NCI-H510A treated with DMSO at 0.1 percent for 48 hours (cell line): ENCODE measurements at places on chromosomes 1 and 21.
A peak's percentile ranks its signal among the peaks of the same experiment; 100 is the strongest.

- no peak for DNase-seq
Measured at GRCh38 chr1:175794586-175794985, 51.2 kb upstream of the TNR start.

- DNase-seq: no peak
Measured at GRCh38 chr1:244106837-244107493, 55.9 kb downstream of the ZBTB18 start.

DNA sequence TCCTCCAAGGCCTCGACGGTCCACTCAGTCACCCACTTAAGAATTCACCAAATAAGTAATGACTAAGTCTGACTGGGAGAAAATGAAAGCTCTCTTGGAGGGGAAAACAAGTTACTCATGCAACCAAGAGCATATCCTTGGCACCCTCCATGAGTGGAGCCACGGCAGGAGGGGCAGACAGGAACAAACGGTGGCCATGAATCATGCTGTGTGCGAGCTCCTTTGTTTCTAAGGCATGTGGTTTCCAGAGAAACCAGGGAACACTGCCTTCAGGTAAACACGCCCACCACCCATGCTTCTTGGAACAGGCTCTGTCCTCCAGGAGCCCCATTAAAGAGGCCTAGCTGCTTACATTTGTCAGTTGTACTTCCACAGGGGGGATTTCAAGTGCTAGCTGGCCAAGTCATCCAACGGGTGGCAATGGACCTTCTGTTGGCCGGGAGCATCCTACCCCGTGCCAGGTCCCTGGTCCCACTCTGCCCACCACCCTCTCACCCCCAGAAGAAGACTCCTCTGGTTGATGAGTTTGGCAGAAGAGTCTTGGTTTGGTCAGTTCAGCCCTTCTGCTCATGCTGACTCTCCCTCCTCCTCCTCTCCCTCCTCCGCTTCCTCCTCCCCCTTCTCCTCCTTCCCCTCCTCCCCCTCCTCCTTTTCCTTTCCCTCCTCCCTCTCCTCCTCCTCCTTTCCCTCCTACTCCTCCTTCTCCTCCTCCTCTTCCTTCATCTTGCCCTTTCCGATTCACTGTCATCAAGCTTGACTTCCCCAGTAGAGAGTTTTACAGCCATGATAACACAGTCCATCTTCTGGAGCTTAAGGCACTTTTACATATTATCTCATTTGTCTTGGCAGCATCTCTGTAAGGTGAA is 107.6 kb downstream of the CCDC185 start:
- no peak for DNase-seq

- no peak for DNase-seq
Measured at GRCh38 chr1:198007687-198008607, 90.8 kb downstream of the LHX9 start.

DNA sequence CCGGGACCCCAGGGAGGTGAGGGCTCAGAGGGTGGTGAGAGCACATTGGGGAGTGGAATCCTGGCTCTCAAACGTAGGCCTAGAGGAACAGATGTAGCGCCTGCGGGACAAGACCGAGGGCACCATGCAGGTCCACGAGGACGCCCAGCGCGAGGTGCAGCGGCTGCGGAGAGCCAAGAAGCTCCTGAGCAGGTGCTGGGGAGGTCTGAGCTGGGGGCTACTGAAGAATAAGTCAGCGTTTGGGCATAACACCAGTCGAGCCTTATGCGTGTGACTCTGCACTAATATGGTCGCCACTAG is 2.6 kb upstream of the NBPF3 start:
- DNase-seq: no peak

GRCh38 chr1:11617314-11617713 is 36.9 kb downstream of the FBXO2 start:
- DNase-seq: peak; percentile 32

DNA sequence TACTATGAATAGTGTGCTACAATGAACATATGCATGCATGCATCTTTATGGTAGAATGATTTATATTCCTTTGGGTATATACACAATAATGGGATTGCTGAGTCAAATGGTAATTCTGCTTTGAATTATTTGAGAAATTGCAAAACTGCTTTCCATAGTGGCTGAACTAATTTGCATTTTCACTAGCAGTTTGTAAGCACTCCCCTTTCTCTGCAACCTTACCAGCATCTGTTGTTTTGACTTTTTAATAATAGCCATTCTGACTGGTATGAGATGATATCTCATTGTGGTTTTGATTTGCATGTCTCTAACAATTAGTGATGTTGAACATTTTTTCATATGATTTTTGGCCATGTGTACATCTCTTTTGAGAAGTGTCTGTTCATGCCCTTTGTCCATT is 24.0 kb upstream of the DIRAS3 start:
- no peak for DNase-seq

- no peak for DNase-seq
Measured at GRCh38 chr1:202355944-202356553, 7.5 kb downstream of the PPP1R12B start.

DNA sequence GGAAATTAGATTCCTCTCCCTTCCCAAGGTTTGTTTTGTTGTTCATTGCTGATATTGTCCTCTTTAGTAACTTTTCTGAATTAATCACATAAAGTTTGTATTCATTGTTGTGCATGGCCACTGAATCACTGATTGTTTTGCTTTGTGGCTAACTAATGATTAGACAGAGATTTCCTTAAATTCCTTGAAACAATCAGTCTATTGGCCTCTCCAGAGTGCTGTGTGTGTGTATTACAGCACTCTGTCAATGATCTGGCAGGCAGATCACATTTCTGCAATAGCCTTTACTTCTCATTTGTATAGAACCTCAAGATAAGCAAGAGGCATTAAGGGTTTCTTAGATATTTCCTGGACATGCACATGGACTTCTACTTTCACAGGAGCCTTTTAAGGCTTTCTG is 78.6 kb downstream of the DUSP10 start:
- no peak for DNase-seq

DNA sequence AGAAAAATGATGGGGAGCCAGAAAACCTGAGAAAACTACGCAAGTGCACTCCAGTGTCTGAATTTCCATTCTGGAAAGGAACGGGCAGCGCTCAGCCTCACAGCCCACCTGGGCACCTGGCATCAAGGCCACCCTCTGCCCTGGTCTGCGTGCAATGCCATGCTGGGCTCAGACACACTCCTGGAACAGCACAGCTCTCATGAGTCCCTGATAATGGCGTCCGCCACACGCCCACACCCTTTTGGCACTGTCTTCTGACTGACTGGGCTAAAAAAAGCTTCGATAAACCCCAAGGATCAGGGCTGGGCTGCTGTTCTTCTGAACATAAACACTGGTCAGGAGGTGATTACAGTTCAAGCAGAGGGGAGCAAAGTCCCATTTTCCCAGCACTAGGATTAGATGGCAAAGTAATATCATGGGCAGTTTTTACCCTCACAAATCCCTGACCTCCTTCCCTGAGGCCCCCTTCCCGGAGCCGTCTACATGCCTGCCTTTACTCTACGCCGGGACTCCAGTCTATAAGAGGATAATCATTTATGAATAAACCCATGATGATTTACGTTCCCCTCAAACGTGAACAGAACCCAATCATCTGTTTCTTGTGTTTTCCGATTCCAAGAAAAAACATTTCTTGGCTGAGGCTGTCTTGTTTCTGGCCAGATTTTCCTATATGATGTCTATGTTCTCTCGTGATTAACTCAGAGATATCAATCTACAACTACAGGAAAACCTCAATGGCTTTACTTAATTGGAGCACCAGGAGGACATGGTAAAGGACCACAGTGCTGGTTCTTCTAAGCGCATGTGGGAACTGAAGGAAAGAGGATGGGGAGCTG is 22.6 kb downstream of the RCAN1 start:
- no peak for DNase-seq

GRCh38 chr1:226082587-226082917 is 20.0 kb downstream of the H3-3A start:
- no peak for DNase-seq

GRCh38 chr1:71043065-71043464 is 4.6 kb downstream of the PTGER3 start:
- no peak for DNase-seq

GRCh38 chr1:204123376-204123775 is 28.5 kb downstream of the ETNK2 start:
- no peak for DNase-seq

GRCh38 chr1:211715971-211716370 is 40.5 kb upstream of the NEK2 start:
- DNase-seq: no peak

DNA sequence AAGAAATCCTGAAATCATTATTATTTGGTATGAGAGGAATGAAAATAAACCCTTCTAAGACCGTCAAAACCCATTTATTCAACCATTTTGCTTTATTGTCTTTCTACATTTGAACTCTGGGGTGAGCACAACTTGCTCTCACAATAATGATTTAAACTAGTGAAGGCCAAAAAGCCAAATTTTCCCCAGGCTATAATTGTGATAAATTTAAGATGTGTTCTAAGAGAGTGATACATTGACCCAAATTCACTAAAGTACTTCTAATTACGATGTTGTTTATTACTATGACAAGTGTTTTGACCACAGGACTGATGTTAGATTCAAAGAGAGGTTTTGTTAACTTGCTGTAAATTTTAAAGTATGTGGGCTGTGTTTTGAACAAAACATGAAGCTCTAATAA is 670.9 kb upstream of the NR5A2 start:
- no peak for DNase-seq

DNA sequence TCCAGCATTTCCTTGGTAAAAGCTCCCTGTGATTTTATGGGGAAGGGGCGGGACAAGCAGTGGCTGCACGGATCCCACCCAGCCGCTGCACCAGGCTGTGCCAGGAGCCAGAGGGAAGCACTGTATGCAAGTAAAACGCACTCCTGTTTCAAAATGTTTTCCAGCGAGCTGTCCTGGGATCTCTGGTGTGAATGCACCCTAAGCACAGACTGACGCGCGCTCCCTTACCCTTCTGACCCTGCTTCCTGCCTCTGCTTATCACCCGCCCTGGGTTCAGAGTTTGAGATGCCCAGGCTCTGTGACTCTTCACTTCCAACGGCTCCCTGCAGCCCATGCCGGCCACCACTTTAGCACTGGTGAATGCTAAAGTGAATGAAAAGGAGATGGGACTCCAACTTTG is 131.2 kb downstream of the RHOU start:
- no peak for DNase-seq

DNA sequence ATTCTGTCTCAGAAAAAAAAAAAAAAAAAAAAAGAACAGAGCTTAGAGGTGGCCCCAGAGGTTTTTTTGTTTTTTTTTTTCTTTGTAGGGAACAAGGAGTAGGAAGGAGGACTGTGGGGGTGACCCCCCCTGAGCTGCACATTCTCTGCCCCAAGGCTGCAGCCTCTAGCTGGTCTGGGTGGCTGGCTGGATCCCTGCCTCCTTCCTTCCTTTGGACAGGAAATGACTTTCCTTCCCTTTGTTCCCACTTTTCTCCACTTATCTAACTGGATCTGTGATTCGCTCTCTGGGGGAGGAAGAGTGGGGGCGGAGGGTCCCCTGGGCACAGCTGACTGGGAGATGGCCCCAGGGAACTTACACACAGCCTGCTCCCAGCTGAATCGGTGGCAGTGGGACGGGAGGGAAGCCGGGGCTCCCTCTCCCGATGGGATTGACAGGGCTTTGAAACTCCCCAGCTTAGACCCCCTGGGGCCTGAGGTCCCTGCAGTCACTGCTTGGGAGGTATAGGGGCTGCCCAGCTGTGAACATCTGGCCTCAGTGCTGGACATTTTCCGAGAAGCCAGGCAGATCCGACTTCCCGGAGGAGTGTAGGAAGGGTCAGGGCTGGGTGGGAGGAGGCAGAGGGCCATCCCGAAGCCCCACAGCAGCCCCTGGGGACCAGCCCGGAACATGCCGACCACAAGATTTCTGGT is 2.1 kb downstream of the FBLIM1 start:
- no peak for DNase-seq

- no peak for DNase-seq
Measured at GRCh38 chr1:31019401-31019800, 46.1 kb downstream of the PUM1 start.

DNA sequence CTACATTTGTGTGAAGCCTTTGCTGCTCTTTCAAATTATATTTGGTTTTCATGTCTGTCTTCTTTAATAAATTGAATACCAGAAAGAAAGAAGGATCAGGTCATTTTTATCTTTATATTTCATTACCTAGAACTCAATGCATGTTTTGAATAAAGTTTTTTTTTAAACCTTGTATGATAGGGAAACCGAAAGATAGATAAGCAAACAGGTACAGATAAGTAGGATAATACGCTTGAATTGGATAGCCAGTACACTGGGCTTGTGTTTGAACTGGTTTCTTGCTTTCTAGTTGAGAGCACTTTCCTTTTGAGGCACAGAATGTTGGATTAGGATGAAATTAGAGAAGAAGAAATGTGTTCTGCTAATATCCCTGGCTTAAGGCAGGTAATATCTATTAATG is 46.9 kb downstream of the PKN2 start:
- DNase-seq: no peak

DNA sequence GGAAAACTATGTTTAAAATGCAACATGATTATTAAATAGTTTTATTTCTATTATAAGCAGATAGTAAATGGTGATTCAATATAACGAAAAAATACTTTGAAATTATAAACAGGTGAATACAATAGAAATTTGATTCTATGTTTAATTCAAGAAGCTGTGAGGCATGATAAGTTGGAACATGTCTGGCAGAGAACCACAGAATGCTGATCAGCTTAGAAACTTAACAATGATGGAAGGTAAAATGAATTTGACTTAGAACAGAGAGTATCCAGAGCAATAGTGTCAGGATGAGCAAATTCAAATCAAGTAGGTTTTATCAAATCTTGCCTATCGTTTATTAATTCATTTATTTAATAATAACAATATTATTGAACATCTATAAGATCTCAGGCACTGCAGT is 83.4 kb upstream of the ADGRL4 start:
- no peak for DNase-seq

- DNase-seq: no peak
Measured at GRCh38 chr21:30153697-30154340, 12.8 kb downstream of the CLDN17 start.

DNA sequence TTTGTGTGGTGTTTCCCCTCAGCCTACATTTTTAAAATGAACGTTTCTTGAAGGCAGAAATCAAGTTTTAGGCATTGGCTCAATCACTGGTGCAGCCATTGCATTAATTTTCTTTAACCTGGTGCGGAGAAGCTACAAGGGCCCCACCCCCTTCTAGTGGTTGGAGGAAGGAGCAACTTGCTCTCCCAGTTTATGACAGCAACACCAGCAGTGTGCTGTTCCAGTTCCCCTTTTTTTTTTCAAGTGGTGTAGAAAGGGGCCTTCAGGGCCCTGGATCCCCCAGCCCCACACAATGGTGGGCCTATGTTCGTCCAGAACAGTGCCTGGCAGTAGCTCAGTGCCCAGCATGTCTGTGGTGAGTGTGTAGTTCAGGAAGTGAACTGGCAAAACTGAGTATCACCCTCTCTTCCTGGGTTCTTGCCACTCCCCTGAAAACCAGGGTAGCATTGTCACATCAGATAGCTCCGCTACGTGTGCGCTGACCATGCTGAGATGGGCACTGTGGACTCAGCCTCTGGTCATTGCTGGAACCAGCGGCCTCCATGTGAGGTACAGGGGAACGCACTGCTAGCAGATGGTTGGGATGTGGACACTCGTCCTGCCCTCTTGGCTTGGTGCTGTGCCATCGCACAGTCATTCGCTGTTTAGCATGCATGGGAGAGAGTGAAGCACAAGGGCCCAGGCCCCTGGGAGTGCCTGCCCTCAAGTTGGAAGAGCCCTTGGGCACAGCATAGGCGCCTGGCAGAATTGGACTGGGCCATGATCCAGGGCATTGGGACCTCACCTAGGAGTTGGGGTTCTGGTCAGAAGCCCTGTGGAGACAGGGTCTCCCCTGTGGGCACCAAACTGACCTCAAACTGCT is 7.2 kb downstream of the ARF1 start:
- DNase-seq: no peak

GRCh38 chr1:151060007-151060656 is at the start of gene MLLT11:
Gene MLLT11 (plus strand): TSS chr1:151060397. CDS start chr1:151067225, 6,828 bp downstream.
- peak; percentile 89 for DNase-seq

GRCh38 chr1:204731985-204732575 is 46.5 kb upstream of the LRRN2 start:
- no peak for DNase-seq
